NCI-H510A treated with DMSO at 0.1 percent for 48 hours (cell line): ENCODE measurements at places on chromosomes 13 and 19.

DNA sequence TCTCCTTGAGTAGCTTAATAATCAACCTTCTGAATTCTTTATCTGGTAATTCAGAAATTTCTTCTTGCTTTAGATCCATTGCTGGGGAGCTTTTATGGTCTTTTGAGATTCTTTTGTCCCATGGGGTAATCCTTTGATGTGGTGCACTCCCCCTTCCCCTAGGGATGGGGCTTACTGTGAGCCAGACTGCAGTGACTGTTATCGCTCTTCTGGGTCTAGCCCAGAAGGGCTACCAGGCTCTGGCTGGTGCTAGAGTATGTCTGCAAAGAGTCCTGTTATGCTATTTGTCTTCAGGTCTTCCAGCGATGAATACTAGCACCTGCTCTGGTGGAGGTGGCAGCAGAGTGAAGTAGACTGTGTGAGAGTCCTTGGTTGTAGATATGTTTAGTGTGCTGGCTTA, 41.7 kb downstream of the UFM1 start:
- no peak for DNase-seq

DNA sequence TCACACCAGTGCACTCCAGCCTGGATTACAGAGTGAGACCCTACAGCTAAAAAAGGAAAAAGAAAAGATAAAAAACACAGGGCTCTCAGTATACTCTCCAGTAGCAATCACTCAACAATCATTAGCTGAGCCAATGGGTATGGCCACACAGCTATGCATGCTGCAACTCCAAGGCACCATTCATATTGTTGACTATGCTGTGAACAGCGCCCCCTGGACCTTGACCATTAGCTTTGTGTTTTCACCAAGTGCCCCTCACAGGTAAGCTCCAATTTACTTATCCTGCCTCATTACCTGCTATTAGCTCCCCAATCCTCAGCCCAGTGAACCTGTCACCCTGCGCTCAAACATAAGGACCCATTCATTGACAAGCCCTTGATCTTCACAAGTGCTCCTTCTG, 35.8 kb downstream of the ZIC5 start:
- DNase-seq, result no peak

GRCh38 chr19:10206226-10206885, 11.6 kb upstream of the DNMT1 start:
- DNase-seq, result no peak

DNA sequence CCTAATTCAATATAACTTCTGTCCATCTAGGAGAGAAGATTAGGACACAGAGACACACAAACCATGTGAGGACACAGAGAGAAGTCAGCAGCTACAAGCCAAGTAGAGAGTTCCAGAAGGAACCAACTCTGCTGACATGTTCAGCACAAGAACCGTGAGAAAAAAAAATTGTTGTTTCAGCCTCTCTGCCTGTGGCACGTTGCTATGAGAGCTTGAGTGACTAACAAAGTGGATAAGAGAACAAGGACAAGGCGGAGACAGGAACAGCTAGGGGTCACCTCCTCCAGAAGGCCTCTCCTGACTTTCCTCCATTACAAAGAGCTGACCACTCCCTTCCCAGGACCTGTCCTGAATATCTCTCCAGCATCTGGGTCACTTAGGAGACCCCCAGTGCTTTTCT, 5.6 kb upstream of the SIGLEC12 start:
- no peak for DNase-seq

DNA sequence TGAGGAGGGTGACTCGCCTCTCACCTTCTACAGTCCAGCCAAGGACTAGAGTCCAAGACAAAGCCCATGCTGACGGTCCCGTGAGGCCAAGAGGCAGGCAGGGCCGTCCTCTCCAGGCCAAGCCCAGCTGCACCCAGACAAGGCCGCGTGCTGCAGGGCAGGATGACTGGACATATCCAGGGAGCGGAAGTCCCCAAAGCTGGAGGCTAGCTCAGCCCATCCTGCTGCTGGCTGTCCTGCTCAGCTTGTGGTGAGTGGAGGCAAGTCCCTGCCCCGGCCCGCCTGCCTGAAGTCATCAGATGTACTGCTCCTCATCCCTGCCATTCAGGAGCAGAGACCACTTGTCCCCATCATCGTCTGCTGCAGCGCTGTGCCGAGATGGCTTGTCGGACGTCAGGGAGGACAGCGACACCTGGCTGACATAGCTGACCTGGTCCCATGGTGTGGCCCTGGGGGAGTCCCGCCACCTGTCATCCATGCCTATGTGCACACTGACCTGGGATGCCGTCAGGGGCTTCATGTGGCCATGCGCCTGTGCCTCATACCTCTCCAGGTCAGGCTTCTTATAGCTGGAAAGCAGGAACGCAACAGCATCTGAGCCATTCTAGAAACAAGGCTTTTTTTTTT, 72.8 kb downstream of the CCDC70 start:
- DNase-seq, result no peak

GRCh38 chr13:103229674-103230073, 163.5 kb upstream of the SLC10A2 start:
- no peak for DNase-seq
